ENCODE measurements at places on chromosomes 3 and 15.

DNA sequence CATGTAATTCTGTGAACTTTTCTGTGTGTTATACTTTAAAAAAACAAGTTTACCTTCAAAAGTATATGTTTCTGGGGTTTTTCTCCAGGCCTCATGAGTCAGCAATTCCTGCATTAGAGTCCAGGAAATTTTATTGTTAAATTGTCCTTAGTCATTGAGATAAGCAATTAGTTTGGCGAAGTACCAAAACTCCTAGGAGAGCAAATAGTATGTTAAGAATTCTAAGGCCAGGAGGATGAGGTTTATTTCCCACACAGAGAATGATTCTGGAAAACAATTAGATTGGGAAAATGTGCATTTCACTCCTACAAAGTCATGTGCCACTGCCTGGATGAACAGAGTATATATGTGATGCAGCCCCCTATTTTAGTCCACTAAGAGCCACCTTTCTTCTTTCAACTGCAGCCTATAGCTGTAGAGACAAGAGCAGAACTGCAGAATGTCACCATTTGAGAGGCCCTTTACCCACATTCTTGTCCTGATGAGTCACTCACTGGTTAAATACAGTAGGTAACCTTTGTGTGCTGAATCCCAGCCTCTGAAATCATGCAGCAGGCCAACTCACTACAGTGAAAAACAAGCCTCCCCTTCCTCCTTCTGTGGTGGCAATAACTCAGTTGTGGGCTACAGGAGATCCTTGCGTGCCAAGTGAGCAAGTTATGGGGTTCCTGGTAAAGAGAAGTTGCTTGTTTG lies 452.8 kb upstream of the THBS1 start:
- peak; percentile 83 for DNase-seq

DNA sequence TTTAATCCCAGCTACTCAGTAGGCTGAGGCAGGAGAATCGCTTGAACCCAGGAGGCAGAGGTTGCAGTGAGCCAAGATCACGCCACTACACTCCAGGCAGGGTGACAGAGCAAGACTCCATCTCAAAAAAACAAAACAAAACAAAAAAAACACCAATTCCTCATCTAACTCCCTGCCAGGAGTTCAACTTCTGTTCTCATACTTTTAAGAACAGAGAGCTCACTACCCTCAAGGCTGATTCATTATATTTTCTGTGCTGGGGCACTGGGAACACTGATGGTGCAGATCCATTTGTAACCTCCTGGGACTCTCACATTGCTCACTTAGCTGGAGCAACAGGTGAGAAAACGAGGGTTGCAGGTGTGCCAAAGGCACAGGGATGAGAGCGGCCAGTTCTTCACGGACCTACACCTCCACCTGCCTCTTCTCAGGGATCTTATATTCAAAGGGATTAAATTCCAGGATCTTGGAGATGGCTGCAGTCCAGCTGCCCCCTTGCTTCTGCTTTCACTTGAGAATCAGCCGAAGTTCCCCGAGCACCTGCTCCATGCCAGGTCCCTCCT lies 12.3 kb upstream of the CSK start:
- peak; percentile 50 for DNase-seq

GRCh38 chr15:40470423-40471104 lies at the start of gene CHST14:
TSS of gene CHST14 (plus strand) at chr15:40470984. CDS start at chr15:40471214, 230 bp downstream.
- peak; percentile 98 for DNase-seq

DNA sequence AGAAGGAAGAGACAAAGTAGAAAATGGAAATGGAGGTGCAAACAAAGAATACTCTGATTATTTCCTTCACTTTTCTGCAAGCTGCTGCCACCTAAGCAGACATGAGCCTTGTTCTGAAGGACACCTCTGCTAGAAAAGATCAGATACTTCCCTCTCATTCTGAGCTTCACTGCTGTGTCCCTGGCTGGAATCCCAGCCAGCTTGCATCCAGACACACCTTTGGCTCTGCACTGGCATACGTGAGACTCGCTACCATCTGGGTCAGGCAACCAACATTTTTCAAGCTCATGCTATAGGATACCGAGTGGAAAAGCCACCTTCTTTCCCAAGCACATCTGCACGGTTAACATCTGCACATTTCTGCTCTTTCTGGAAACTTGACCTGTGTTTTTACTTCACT lies 166.7 kb upstream of the SUCLG2 start:
- no peak for DNase-seq

DNA sequence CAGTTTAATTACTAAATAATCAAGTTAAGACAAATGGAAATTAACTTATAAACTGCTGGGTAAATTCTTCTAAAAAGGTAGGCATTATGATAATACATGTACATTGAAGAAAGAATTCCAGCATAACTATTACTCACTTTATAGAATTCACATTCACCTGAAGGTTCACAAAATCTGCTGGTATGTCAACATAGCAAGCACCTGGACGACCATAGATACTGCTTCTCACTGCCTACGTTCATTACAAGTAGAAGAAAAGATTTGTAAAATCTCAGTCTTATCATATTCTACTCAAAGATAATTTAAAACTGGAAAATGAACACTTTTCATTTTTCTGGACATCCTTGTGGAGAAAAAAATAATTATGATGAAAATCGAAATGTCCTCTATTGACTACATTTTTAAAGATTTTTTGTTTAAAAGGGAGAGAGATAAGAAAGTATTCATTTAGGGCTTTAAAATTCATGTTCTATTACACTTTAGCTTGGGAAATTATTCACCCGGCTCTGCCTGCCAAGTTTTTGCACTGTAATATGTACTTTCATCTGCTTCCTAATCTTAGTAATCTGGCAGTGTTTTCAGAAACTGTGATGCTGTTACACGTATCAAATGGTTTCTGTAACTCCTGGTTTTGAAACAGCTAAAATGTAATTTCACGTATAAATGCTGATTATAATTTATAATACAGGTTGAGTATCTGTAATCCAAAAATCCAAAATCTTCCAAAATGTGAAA lies 16.1 kb downstream of the HACL1 start:
- DNase-seq = no peak

GRCh38 chr15:45606413-45606812 lies 19.2 kb downstream of the BLOC1S6 start:
- no peak for DNase-seq

- peak; percentile 67 for DNase-seq
These were observed 146.9 kb upstream of the GADL1 start for GRCh38 chr3:31041161-31041978.

DNA sequence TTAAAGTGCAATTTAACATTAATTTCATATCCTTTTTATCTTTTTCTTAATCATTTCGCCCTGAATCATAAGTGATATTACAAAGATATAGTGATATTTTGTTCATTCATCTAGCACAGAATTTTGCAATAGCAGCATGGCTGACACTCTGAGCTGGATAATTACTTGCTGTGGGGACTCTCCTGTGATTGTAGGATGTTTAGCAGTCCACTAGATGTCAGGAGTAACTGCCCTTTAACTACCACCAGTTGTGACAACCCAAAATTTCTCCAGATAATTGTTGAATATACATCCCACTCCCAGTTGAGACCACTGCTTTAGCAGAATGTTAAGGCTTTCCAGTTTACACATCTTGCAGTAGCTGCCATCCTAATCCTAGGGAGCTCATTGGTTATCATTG lies 196.8 kb upstream of the MBNL1 start:
- DNase-seq = peak; percentile 66

GRCh38 chr3:46141813-46142212 lies 66.3 kb downstream of the CCR1 start:
- DNase-seq = no peak

GRCh38 chr3:42535981-42536784 lies 33.7 kb downstream of the VIPR1 start:
- no peak for DNase-seq

DNA sequence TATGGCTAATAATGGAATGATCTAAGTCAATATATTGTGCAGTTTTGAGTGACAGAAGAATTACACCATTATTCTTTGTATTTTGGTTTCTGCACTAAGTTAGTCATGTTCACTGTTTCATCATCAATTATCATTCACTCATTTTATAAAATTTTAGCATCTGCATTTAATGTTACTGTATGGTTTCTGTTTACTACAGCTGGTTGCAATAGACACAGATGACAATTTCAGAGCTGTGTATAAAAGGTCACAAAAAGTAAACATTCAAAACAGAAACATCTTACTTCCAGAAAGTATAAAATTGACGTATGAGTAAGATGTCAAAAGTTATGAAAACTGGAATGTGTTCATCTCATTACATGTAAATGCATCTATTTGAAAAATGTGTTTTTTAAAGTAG lies 111.1 kb upstream of the GBE1 start:
- DNase-seq = no peak

DNA sequence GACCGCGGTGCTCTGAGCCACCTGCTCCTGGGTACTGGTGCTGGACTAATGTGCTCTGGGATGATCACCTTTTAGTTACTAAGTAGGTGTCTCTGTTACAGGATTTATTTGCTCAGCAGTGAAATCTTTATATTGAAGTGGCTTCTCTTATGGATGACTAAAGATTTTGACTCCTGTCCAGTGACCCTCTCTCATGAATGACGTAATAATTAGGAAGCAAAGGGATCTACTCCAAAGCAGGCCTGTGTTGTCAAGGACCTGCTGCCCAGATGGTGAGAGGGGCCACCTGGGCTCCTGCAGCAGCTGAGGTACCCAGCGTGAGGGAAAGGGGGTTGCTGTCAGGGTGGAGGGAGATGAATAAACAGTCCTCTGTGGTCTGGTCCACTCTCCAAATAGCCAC lies 263.6 kb downstream of the GABRG3 start:
- DNase-seq = no peak

DNA sequence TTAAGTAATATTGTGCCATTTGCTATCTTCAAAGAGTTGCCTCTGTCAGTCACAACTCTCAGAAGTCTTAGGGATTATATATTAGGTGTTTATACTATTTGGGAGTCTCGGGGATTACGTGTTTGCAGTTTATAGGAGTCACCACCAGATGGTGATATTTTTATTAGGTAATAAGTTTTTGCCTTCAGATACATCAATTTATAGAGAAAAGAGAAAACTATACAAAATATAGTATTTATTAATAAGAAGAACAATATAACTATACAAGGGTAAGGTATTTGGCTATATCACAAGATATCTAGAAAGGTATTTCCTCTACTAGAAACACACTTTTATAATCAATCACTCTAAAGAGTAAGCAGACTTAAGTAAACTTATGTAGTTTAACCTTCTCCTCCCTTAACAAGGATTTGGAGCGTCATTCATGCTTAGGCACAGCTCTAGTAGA lies 10.7 kb upstream of the DHX36 start:
- no peak for DNase-seq

GRCh38 chr15:70068783-70069565 lies 28.7 kb downstream of the TLE3 start:
- peak; percentile 18 for DNase-seq

GRCh38 chr3:181715571-181716340 lies 4.0 kb downstream of the SOX2 start:
- DNase-seq = no peak

- DNase-seq = no peak
These were observed 19.1 kb downstream of the TSEN2 start for GRCh38 chr3:12503126-12503957.

DNA sequence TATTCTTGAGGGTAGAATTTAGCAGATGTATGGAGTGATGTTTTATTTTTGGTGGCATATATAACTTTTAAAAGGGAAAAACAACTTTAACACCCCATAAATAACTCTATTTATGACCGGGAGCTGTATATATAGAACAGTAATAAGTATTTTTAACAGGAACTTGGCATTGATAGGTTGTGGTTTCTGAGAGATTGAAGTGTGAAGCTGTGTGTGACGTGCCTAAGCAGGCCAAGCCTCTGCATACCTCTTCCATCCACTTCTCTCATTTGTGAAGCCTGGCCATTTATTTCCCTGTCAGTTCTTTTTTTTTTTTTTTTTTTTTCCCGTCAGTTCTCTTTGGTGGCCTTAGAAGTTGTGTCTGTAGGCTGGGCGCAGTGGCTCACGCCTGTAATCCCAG lies 23.0 kb downstream of the RBM5 start:
- DNase-seq = peak; percentile 25

- peak; percentile 39 for DNase-seq
These were observed 919.3 kb downstream of the TUSC7 start for GRCh38 chr3:117628823-117629291.

GRCh38 chr15:39124553-39125171 lies 456.2 kb upstream of the THBS1 start:
- no peak for DNase-seq

GRCh38 chr3:107753976-107754375 lies 231.2 kb downstream of the BBX start:
- DNase-seq = no peak

- DNase-seq = no peak
These were observed 69.9 kb downstream of the FILIP1L start for GRCh38 chr3:100044369-100044768.

- DNase-seq = no peak
These were observed 141.4 kb upstream of the TOPAZ1 start for GRCh38 chr3:44100298-44100695.

DNA sequence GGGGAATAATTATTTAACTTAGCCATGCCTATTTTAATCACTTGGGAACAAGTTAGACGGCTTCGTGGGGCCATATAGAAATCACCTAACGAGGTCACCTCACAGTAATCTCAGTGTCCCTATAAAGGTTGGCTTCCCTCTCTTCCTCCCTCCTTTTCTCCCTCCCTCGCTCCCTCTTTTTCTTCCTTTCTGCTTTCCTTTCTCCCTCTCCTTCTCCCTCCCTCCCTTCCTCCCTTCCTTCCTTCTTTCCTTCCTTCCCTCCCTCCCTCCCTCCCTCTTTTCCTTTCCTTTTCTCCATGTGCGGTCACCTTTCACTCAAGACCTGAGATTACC lies 206.1 kb upstream of the DPH6 start:
- no peak for DNase-seq

DNA sequence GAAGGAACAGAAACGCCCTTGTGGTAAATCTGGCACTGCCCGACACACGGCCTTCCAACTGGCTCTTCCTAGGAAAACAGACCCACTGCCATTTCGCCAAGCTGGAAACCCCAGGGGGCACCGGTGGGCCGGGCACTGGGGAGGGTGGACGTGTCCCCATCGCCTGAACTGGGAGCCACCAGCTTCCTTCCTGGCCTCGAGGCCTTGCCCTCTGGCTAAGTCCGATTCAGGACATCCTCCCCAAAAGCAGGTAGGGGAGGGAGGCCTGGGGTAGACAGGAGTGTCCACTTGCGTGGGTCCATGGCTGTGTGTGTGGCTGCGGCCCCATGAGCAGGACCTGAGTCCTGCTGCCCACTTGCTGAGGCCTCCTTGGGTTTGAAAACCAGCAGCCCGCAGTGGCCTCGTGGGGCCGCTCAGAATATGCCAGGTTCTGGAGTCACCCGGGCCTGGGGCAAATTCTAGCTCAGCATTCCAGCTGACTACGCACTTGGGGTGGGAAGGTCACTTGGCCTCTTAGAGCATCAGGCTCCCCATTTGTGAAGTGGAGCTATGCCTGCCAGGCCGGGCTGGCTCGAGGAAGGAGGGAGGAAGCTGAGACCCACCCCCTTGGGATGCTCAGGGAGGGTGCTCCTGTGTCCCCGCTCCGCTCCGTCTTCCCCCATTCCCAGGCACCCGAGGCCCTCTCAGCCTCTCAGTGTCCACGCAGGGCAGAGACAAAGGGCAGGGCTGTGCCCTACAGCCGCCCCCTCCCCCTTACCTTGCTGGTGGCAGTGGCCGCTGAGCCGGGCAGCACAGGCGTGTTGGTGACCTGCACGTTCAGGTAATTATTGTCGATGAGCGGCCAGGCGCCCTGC lies 37.5 kb downstream of the RGMA start:
- DNase-seq = no peak
